GM13977 (cell line): ENCODE measurements at places on chromosomes 7 and 10.

- no peak for DNase-seq
Observed at GRCh38 chr10:53990799-53991238, 810.2 kb downstream of the PCDH15 start.

GRCh38 chr7:128076796-128077271 lies 45.6 kb upstream of the LRRC4 start:
- no peak for DNase-seq

DNA sequence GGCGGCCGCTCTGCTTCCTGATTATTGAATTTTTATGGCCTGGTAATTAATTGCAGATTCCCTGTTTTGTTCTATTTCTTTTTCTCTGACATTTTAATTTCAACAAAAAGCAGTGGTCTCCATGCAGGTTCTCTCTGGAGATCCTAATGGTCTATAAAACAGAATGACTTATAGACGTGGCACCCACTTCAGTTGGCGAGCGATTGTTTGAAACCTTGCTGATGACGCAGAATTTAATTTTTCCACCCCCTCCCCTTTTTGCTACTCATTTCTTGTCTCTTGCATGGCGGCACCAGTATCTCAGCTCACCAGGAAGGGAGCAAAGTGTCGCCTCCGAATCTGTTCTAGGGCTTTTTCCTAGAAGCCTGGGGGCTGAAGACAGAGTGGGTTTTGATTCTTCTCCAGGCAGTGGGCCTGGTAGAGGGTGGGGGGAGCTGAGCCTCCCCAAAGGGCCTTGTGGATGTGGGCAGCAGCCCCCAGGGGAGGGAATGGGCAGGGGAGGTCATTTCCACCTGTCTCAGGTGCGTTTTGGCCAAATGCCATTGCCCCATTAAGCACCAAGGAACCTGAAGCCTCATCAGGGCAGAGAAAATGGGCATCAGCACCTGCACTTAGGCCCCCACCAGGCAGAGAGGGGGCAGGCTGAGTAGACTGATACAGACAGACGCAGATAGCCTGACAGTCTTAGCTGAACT lies 3.5 kb upstream of the COMTD1 start:
- DNase-seq = no peak

DNA sequence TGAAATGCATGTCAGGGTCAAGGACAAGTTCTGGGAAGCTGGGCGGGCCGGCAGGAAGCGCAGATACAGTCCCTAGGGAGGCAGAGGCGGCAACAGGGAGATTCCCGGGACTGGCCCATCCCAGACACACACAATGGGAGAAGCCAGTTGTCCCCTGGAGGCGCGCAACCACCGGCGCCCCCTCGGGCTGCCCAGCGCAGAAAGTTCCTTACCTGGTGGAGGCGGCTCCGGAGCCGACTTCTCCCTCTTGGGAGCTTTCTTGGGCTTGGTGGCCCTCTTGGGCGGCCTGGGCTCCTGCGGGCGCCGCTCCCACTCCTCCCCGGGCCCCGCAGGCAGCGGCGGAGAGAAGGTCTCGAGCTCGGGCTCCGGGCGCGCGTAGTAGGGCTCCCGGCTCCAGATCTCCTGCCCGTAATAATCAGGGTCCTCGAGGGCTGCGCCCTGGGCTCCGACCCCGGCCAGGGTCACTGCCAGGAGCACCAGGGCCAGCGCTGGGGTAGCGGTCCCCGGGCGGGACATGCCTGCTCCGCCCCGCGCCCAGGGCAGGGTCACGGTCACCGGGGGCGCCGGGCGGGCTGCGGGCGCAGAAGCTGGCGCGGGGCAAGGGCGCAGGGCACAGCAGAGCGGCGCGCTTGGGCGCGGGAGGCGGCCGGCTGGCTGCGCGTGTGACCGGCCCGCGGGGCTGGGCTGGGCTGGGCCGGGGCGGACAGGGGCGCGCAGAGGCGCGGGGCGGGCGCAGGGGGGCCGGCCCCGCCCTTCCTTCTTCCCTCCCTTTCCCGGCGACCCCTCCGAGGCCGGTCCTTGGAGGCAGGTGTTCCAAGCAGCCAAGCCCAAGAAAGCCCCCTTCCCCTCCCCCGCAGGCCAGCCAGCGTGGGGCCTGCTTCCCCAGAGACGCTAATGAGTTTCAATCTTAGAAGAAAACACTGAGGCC lies at the start of gene CPXM2:
TSS of gene CPXM2 (minus strand) at position 664 of the 928 bp plus-strand sequence. CDS start at position 516, 148 bp downstream.
- DNase-seq = no peak

DNA sequence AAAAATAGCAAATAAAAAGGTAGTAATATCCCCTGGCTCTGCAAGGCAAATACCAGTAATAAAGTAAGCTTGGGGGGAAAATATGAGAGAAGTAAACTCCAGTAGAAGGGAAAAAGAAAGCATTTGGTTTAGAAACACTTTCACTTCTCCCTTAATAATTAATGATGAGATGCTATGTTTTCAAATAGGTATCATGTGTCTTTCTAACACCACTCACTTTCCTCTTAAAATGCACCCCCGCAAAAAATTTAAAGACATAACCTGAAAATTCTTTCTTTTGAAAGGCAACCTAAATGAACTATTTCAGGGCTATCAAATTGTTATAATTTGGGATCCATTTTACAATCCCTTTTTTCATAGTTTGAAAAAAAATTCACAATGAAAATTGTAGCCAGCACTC lies 240.3 kb downstream of the SNX10 start:
- DNase-seq = no peak
